ENCODE measurements at places on chromosomes 11 and 22.

DNA sequence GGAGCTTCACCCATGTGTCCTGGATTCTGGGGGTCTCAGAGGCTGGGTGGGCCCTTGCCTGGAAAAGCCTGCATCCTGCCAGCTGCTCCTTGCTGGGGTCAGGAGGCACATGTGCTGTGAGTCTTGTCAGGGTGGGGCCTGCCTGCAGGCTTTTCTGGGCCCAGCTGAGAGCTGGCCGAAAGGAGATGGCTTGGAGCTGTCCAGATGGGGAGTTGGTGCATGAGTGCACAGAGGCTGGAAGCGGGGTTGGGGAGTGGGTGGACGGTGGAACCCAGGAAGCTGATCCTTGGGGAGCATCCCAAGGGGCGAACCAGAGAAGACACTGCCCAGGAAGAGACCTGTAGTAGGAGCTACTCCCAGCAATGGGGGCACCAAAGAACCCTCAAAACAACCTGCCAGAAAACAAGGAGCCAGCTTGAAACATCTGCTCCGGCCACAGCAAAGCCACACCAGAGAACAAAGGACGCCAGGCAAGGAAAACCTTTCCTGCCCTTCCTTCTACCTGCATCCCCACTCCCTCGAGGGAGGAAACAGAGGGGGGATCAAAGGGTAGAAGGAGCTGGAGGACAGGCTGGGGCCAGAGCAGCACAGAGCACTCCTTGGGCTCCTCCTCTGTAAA, 8.2 kb upstream of the KCTD17 start:
- no peak for DNase-seq

GRCh38 chr22:20956258-20957101, 10.6 kb upstream of the AIFM3 start:
- DNase-seq, result no peak

DNA sequence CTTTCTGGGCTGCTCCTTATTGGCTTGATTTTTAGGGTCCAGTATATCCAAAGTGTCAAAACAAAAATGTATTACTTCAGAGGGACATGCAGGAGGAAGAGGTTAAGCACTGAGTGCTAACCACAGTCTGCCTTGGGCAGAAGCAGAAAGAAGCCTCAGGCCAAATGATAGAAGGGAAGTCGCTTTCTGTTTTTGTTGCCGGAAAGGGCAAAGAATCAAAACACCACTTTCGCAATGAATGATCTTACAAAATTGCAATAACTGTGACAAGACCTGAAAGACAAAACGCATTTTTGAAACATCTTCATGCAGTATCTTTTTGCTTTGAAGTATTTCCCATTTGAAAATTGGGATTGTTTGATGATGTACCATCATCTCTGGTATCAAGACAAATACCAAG, 70.1 kb upstream of the PICALM start:
- DNase-seq, result peak; percentile 53

DNA sequence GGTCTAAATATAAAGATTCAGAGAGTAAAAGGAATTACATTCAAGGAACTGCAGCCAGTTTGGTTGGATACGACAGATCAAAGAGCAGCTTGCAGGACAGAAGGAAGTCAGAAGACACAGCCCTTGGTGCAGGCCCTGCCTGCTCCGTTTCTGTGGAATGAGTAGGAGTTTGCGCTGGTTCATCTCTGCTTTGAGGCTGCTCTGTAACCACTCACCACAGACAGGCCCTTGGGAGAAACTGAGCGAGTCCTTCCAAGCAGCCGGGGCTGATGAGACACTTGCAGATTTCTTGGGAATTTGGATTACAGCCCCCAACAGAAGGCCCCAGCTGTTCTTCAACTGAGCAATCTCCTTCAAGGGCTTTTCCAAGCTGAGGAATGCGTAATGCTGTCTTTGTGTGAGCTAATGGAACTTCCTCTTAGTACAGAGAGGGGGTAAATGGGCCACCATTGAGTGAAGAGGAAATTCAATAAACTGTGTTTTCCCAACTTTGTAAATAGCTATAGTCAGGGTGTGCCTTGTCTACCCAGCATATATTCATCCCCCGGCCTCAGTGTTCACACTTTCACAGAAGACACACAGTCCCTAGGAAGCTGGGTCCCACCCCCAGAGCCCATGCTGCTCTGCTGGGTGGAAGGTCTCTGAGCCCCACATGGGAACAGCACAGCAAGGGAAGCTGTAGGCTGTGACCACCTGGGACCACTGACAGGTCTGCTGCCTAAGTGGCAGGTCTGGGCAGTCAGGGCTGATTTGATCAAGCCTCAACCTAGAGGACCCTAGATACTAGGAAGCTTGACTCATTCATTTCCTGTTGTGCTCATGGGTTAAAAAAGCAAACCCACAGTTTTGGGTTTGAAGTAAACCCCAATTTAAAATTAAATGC, 16.6 kb downstream of the IL10RA start:
- DNase-seq, result peak; percentile 59

GRCh38 chr22:45284705-45285262, at the start of gene UPK3A:
Gene UPK3A, plus strand, starts transcription at chr22:45284949. Its CDS starts 65 bp downstream, at chr22:45285014.
- DNase-seq, result peak; percentile 73

DNA sequence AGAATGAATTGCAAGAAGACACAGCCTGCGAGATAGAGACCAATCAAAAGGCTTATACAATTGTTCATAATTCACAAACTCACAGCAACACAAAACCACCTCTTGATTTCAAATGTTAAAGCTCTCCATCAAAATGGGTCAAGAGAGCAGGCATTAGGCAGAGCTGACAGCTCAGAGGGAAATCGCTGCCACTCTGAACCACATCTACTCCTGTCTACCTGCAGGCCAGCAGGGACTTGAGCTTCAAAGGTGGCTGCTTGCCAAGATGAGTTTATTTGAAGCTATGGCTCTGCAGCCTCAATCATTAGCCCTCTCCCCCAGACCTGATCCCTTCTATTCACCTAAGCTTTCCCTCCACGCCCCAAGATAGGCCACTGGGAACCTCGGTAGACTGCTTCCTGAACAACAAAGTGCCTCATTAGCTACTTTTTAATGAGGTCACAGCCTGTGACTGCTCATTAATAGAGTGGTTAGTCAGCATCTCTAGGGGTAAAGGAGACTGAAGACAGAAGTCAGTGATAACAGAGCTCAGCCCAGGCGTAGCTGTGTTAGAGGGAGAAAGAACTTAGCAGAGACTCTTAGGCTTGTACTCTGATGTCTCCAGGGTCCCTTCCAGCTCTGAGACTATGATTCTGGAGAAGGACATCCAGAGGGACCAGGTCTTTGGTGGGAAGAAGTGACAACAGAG, 21.2 kb upstream of the OR10A5 start:
- no peak for DNase-seq

DNA sequence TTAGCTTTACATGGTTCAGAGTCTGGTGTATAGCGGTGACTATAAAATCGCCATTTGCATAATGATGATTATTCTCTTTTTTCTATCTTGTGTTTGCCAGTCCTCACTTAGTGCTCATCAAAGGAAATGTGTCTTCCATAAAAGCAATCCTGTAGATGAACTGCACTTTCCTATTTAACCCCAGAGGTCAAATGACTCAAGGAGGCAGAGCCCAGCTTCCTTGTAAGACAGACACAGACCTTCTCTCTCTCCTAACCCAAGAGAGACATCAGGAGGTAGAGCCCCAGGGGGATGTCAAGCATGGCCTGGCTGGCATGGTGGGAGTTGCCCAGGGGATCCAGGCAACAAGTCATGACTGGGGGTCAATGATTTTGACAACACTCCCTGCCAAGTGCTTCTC, 46.9 kb upstream of the CRTAM start:
- no peak for DNase-seq

- no peak for DNase-seq
Measured at GRCh38 chr11:69721106-69721505, 17.3 kb upstream of the FGF19 start.

DNA sequence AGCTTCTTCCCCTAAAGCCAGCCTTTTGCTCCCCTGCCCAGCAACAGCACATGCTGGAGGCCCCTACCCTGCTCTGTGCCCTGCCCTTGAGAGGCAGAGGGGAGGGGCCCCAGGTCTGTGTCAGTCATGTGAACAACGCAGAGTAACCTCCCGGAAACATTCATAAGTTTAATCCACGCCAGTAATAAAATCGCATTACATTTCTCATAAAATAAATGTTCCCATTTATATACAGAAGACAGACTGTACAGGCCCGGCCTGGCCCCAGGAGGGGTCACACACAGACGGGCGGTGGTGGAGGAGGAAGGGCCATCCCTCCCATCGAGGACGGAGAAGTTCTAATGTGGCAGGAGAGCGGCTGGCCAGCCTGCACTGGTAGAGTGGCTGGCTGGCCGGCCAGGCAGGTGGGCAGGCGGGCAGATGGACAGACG, 39.5 kb downstream of the LMO1 start:
- DNase-seq, result no peak

DNA sequence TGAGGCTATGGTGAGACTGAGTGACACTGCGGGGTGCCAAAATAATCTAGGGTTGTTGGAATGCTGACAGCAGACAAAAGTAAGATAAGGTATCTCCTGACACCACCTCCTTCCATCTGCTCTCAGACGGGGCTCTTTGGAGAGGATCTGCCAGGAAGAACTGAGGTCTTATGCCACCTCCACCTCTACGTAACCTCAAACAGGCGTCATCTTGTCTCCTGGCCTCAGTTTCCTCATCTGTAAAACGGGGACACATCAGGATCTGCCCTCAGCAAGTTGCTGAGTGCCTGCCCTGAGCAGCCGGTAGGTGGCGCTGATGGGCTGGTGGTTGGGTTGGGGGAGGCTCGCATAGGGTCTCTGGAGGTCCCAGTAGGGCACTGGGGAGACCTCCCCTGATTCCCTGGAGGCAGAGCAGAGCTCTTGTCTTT, 1.7 kb upstream of the MYEOV start:
- peak; percentile 40 for DNase-seq

GRCh38 chr11:26846227-26846626, 124.4 kb upstream of the SLC5A12 start:
- DNase-seq, result no peak

All from CD4-positive, alpha-beta T cell treated with Interleukin-15 for 1 hour (primary cell).